ENCODE measurements at places on chromosomes 16 and 17.
A peak's percentile ranks its signal among the peaks of the same experiment; 100 is the strongest.

- DNase-seq, result no peak
Observed at GRCh38 chr17:48725004-48725287, 2.0 kb downstream of the PRAC2 start.

DNA sequence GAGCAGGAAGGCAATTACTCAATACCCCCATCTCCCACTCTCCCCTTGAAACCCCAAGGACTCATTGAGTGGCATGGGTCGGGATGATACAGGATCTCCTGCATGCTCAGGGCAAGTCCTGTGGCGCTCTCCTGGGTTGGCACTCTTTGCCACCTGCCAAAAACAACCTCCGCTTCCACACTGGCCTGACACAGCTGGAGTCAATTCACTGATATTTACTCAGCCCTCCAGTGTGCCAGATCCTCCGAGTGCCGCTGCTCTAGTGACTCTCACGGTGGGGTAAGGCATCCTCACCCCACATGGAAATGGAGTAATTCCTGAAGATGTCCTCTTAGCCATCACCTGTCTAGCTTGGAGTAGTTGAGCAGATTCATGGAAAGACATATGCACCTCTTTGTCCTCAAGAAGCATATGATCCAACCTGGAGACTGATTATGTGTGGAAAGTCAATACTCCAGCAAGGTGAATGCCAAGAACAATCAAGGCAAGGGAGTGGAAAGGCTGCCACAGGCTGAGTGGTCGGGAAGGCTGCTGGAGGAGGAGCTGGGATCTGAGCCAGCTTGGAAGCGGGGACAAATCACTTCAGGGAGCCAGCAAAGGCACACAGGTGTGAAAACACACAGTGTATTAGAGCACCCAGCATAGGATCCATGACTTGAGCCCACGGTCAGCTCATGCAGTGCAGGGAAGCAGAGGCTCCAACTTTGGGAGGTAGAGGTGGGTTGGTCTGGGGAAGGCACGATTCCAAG lies 12.6 kb upstream of the GOSR2 start:
- no peak for DNase-seq

- no peak for DNase-seq
Observed at GRCh38 chr16:51801635-51802034, 650.6 kb upstream of the SALL1 start.

DNA sequence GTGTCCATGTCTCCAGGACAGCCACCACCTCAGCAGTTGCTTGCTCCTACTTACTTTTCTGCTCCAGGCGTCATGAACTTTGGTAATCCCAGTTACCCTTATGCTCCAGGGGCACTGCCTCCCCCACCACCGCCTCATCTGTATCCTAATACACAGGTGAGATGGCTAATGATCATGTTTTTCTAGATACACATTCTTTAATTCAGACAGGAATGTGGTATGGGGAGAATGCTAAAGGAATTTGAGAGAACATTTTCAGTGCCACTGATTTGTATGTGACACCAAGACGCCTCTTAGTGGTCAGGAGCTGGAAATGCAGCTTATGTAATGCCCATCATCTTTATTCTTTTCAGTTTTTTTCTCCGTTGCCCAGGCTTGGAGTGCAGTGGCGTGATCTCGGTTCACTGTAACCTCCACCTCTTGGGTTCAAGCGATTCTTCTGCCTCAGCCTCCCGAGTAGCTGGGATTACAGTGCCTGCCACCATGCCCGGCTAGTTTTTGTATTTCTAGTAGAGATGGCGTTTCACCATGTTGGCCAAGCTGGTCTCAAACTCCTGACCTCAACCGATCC lies 8.9 kb upstream of the RAPGEFL1 start:
- peak; percentile 80 for DNase-seq

- DNase-seq, result no peak
Observed at GRCh38 chr17:42889809-42890208, 10.8 kb upstream of the G6PC1 start.

DNA sequence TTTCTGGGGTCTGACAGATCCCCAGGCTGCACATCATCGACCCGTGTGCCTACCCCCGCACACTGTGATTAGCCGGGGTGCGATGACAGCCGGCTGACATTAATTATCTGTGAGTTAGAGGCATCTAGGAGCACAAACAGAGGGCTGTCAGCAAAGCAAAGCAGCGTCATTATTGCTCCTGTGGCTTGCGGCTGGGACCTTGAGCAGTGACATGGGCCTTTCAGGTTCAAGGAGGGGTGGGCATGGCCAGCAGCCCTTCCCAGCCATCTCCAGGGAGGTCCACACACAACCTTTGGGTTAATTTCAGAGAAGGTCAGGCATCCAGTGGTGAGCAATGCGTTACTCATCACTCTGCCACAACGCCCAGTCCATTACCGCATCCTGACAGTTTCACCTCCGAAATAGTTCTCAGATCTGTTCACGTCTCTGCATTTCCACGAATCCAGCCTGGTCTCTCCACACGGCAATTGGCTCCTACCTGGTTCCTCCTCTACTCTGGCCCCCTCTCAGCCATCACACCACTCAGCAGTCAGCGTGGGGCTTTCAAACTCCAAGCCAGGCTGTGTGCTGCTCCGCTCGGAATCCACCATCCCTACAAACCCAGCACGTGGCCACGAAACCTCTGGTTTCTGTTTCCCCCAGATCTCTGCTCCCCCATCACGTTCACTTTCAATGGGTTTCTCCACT lies 249.7 kb upstream of the C16orf82 start:
- DNase-seq, result no peak

GRCh38 chr17:73455050-73455687 lies 143.4 kb upstream of the CDC42EP4 start:
- DNase-seq, result no peak

- DNase-seq, result no peak
Observed at GRCh38 chr17:57586196-57586740, 158.8 kb downstream of the CCDC182 start.

GRCh38 chr17:32993977-32994376 lies 2.3 kb downstream of the SPACA3 start:
- DNase-seq, result no peak

GRCh38 chr17:39600997-39601597 lies 6.6 kb downstream of the NEUROD2 start:
- no peak for DNase-seq

DNA sequence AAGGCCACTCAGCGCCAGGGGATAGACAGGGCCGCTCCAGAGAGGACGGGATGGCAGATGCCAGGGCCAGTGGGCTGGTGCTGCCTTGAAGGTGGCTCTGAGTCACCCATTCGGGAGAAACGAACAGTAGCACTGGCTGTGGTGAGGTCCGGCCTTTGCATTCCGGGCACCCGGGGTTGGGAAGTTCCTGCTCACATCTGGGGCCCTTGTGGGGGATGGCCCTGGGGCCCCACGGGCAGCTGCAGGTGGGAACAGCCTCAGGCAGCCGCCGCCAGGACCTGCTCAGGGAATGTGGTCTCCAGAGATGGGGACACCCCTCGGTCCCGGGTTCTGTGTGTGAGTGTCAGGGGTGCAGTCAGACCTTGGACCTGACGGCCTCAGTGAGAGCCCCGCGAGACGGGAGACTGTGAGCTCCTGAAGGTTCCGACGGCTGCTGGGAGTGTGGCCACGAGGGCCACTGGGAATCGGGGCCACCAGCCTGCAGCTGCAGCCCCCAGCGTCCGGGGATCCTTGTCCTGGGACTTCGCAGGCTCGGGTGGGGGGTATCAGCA lies 1.4 kb downstream of the CBFA2T3 start:
- no peak for DNase-seq

DNA sequence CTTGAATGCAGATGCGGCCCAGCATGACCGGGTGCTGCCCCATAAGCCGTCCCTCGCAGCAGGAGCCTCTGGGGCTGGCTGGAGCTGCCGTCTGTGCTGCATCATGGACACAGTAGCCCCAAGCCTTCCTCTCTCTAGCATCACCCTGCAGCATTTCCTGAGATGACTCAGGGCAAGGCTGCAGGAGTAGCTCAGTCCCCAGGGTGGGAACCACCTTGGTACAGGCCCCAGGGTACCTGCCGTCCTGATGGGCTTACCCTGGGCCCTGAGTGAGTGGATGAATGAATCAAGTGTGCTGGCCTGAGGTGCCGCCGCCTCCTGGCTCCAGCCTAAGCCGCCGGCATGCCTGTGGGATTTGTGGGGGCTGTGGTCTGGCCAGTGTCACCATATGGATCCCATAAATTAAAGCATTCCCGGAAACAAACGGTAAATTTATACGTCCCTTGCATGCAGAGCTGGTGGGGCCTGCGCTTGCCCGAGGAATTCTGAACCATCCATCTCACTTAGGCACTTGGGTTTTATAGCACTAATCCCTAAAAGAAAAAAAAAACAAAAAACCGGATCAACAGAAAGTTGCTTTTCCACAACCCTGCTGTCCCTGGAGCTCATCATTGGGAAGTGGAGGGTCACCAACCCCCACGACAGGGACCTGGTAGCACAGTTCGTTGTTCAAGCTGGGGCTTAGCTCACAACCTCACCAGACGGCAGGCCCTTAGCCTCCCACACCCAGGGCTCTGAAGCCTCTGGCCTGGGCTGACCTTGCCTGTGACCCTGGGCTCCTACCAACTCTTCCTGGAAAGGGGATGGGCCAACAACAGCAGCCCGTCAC lies 242.6 kb upstream of the CIBAR2 start:
- DNase-seq, result peak; percentile 9

- DNase-seq, result no peak
Observed at GRCh38 chr16:14509055-14509454, 121.0 kb downstream of the PARN start.

DNA sequence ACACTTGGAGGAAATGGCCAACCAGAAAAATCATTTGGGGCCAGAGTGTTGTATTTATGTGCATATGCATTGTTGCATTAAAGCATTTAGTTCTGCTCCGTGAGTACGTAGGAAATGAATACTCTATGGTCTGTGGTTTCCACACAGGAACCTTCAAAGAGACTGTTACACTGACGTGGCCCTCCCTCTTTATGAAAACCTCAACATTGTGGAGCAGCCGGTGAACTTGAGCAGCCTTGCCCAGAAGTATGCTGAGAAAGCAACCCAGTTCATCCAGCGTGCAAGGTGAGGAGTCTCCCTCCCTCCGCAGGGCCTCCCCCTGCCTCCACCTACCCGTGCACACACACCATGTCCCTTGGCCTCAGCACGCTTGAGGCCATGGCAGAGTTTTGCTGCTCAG lies 65.2 kb downstream of the ARSG start:
- DNase-seq, result peak; percentile 93

- no peak for DNase-seq
Observed at GRCh38 chr17:75909051-75909811, 4.5 kb upstream of the MRPL38 start.

GRCh38 chr16:76576526-76576925 lies 299.3 kb downstream of the CNTNAP4 start:
- no peak for DNase-seq

DNA sequence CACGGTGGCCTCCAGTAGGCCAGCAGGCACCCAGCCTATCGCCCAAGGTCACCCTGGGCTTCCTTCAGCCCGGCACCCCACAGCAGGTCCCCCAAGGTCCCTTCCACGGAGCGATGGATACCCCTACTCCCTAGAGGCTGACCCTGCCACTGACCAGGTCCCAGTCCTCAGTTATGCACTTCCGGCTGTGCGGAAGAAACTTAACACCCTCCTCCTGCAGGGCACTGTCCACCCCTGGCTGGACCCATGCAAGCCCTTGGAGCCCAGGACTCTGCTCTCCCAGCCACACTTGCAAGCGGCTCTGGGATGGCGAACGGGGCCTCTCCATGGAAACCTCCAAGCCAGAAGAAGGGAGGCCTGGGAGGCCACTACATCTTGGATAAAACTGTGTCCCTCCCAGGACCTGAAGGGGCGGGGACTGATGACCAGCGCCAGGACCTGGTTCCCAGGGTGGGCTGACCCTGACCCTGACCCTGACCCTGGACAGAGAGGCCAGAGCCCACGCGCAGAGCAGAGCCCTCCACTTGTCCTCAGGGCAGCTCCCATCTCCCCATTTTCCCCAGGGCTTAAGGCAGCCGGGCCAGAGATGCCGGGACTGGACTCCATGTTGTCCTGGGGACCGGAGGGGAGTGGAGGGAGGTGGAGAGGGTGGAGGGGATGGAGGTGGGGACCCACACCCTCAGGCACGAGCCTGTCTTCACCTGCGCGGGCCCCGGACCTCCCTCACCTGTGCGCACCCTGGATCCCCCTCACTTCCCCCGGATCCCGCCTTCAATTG lies 734 bp downstream of the CEP131 start:
- no peak for DNase-seq

GRCh38 chr17:19383681-19384470 lies 3.1 kb downstream of the MFAP4 start:
- DNase-seq, result no peak

DNA sequence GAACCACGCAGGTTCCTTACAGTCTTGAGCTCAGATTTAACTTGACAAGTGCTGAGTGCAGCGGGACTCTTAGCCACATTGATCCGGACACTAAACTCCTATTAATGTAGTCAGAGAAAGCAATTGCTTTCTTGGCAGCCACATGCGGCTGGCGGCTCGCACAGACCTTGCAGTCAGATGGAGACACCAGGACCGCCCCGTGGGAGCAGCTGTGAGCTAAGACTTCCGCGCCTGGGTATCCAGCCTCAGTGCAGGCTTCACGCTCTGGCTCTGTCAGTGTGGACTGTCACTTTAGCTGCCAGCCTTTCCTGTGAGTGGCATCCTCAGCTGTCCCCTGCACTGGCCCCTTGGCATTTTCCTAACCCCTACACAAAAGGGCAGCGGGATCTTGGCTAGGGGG lies 80.9 kb upstream of the NLRP1 start:
- DNase-seq, result no peak

- DNase-seq, result peak; percentile 90
Observed at GRCh38 chr16:57544124-57544653, 1.7 kb downstream of the ADGRG5 start.

DNA sequence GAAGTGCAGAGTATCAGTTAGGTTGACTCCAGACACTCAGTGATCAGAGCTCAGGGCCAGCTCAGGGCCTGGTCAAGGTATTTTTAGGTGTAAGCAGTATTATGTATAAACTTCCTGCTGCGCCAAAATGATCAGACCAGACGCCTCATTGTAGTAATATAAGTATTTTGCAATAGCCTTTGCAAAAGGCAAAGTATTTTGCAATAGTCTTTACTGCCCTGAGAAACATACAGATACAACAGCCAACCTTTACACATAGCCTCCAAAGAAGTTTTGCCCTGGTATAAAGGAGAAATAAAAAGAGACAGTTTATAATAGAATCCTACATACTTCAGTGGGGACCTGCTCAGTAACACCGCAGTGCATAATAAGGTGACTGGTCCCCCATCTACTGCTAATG lies 333.0 kb upstream of the EEF2KMT start:
- DNase-seq, result no peak

DNA sequence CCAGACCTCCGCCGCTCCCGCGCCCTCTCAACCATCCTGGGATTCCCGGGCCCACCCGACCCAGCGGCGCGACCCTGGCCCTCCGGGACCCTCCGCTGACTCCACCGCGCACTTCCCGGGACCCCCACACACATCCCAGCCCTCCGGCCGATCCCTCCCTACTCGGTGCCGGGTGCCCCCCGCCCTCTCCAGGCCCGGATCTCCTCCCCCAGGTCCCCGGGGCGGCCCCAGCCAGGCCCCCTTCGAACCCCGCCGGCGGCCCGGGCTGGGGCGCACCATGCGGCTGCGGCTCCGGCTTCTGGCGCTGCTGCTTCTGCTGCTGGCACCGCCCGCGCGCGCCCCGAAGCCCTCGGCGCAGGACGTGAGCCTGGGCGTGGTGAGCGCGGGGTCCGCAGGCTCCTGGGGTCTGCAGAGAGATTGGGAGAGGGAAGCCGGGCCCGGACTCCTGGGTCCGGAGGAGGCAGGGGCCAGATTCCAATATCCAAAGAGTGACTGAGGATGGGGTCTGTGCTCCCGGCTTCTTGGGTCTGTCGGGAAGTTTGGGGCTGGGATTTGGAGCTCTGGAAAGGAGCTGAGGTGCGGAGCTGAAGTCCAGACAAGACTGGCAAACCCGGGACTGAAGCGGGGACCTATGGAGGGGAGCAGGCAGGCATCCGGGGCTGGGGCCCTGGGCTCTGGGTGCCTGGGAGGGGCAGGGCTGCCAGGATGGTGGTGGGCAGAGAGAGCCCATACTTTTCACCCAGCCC lies 453 bp downstream of the MMP25 start:
- no peak for DNase-seq

Data from Kasumi-1 (cell line).